ENCODE measurements at places on chromosomes 4 and X.
A peak's percentile ranks its signal among the peaks of the same experiment; 100 is the strongest.

DNA sequence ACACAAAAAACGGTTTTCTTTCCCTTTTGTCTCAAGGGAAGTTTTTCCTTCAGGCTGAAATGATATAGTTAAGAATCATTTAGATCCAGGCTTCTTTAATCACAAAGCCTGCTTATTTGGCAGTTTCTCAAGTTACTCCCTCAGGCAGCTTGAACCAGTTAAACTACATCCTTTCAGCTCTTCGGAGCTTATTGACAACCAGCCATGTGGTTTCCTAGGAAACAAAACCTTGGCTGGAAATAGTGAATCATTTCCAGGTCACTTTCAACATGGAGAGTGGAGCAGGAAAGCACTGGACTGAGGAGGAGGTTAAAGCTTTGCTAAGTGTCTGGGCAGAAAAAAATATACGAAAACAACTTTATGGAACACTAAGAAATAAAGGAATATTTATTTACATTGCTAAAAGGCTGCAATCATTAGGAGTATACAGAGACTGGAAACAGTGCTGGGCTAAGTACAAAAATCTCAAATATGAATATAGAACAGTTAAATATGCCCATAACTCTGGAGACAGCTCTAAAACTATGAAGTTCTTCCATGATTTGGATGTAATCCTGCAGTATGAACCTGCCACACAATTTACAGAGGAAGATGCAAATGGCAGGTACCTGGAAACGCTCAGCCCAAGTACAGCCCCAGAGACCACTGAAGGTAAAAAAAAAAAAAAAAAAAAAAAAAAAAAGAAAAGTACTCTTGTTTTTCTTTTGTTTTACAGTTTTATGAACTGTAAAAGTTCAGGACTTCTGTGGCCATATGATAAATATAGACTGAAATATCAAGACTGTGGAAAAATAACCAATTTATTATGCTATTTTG lies 23.2 kb upstream of the AASDH start:
- peak; percentile 71 for DNase-seq

DNA sequence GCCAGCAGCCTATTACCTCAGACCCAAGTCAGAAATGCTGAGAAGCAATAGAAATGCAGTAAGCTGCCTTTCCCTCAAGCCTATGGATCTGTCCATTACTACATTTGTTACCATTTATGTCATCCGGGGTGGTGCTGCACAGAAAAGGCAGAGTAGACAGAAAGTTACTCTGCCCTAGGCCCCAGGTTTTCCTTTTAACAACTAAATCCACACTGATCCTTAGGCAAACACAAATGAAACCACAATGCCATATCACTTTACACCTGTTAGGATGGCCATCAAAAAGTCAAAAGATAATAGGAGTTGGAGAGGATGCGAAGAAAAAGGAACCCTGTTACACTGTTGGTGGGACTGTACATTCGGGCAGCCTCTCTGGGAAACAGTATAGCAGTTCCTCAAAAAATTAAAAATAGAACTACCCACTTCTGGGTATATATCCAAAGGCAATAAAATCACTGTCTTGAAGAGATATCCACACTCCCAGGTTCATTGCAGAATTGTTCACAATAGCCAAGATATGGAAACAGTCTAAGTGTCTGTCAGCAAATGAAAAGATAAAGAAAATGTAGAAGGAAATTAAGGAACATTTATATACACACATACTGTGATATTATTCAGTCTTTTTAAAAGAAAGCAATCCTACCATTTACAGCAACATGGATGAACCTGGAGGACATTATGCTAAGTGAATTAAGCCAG lies 186.3 kb downstream of the NWD2 start:
- DNase-seq, result no peak

GRCh38 chr4:115866364-115866896 lies 753.0 kb upstream of the NDST4 start:
- DNase-seq, result no peak

DNA sequence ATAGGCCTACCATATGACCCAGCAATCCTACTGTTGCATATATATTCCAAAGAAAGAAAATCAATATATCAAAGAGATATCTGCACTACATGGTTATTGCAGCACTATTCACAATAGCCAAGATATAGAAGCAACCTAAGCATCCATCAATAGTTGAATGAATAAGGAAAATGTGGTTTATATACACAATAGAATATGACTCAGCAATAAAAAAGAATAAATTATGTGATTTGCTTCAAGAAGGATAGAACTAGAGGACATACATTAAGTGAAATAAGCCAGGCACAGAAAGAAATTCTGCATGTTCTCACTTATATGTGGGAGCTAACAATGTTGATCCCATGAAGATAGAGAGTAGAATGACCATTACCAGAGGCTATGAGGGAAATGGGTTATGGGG lies 13.1 kb upstream of the FHIP1A start:
- DNase-seq, result no peak

DNA sequence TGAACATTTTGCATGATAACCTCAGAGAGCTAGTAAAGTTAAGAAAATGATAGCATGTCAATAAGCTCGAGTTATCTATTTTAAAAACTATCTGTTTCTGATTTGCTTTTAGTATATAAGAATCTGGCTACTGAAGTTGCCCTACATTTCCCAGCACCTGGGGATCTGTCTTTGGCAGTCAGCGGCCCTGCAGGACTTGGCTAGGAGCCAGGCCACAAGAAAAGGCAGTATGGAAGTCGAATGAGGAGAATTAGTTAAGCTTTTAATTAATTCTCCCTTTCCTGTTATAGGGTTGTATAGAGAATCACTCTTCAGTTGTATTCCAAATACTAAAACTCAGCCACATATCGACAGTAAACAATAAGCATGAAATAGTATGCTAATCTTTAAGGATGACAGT lies 22.7 kb downstream of the POU4F2 start:
- DNase-seq, result peak; percentile 8

GRCh38 chr4:88957570-88957969 lies 99.4 kb downstream of the FAM13A start:
- DNase-seq, result no peak

- no peak for DNase-seq
Measured at GRCh38 chrX:96540111-96540631, 144.5 kb upstream of the DIAPH2 start.

DNA sequence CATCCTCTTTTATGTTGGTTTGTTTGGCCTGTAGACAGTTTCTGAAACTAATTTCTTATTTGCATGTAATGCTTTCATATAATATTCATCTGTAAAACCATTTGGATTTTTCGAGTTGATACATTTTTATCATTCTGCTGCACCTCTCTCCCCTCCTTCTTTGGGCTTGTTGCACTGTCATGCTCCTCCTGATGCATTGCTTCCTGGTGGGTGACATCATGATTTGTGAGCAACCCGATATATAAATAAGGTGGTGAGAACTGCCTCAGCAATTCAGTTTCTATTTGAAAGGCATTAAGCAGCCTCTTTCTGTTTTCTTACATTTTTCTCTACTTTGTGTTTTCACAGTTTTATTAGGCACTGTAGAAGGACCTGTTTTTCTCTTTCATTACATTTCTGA lies 515.7 kb downstream of the RPA4 start:
- DNase-seq, result no peak

GRCh38 chr4:108106186-108106585 lies 62.5 kb downstream of the LEF1 start:
- no peak for DNase-seq

DNA sequence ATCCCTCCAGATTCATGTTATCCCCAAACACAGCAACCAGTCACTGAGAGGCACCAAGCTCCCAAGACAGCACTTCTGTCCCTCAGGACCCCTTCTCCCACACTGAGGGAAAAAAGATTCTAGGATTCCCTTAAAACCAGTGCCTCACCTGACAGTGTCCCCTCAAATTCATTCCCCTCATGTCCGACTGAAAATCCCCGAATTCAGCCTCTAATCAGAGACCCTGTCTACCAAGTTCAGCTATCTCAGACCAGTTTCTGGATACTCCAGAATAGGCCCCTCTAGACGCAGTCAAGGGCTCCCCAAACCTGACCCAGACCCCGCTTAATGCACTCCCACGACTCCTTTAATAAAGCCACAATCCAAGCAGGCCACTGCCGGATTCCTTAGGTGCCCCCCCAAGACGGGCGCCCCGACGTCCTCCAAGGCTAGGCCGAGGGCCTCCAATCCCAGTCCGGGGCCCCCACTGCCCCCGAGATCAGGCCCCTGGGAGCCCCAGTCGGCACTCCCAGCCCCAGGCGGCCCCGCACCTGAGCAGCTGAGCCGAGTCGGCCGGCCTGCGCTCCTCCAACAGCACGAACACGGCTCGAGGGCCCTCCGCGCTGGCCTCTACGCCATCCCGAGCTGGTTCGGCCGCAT lies 457 bp downstream of the TFE3 start:
- no peak for DNase-seq

DNA sequence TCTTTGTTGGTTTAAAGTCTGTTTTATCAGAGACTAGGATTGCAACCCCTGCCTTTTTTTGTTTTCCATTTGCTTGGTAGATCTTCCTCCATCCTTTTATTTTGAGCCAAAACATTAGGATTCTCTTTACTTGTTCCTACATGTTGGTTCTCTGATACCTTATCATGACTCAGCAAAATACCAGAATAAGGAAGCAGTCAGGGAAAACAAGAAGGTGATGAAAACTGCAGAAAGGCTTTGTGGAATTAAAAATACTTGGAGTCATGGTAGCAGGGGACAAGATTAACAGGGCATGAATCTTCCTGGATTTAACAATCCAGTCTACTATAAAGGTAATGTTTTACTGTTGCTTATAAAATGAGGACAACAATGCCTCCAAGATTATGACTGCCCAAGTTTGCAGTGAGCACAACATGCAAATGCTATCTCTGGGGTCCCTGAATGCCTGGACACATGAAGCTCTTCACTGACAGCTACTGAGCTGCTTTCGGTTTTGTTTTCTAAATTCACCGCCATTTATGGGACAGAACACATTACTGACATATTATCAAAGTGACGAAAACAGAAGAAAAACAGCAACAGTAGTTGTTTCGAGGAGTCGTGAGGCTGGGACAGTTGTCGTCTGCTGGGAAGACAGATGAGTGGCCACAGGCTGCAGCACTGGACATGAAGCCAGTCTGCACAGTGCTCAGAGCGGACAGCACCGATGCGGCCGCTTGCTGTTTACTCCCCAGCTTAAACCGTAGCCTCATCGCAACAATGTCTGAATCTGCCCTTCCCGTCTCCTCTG lies 174.5 kb upstream of the DKK2 start:
- DNase-seq, result no peak

- DNase-seq, result no peak
Measured at GRCh38 chr4:25320773-25321172, 8.2 kb downstream of the ZCCHC4 start.

DNA sequence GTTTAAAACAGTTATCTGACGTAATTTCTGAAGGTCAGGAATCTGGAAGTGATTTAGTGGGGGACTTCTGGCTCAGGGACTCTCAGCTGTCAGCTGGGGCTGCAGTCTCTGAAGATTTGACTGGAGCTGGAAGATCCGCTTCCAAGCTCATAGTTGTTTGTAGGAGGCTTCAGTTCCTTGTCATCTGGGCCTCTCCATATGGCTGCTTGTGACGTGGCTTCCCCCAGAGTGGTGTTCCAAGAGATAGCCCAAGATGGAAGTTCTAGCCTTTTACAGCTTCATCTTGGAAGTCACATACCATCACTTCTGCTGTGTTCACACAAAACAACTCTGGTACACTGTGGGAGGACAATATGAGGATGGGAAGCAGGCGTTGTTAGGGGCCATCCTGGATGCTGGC lies 2.1 kb downstream of the MPC1L start:
- no peak for DNase-seq

GRCh38 chr4:89254847-89255246 lies 52.8 kb downstream of the GPRIN3 start:
- DNase-seq, result peak; percentile 62

DNA sequence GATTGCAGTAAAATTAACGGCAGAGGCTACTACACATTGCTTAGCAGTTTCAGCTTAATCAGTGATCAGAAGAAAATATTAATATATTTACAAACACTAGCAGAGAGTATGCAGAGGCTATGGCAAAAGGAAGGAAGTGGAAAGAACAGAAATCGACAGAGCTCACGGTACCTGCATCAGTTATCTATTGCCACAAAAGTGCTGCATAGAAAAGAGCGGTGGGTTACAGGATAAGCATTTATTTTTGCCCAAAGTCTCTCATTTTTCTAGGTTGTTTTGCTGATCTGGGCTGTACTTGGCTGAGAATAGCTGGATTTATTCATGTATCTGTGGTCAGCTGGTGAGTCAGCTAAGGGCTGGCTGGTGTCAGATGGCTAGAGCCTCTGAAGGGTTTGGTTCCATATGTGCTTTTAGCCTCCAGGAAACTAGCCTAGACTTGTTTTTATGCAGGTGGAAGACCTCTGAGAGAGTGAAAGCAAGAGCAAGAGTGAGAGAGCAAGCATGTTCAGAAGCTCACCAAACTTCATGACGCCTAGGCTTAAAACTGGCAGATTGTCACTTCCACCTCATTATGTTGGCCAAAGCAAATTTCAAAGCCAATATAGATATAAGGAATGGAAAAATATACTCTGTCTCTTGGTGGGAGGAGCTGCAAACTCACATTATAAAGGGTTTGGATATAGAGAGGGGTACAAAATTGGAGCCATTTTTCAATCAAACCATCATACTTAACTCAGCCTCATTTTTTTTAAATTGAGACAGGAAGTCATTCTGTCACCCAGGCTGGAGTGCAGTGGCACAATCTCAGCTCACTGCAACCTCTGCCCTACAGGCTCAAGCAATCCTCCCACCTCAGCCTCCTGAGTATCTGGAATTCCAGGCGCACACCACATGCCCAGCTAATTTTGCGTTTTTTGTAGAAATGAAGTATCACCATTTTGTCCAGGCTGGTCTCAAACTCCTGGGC lies 153.2 kb upstream of the RPL34 start:
- DNase-seq, result no peak

DNA sequence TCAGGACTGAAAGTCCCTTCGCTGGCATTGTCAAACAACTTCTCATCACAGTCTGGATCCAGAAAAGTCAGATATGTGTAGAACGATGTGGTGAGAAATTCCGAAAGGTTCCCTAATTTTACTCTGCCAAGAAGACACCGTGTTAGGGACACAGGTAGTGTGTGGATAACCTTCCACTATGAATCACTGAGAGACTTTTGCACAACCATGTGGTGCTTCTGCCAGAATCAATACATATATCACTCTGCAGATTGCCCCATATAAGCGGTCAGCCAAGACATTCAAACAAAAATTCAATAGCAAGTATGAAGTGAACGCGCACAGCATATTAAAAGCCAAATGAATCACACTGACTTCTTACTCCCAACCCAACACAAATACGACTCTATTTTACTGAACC lies 63.8 kb downstream of the PHKA2 start:
- no peak for DNase-seq

DNA sequence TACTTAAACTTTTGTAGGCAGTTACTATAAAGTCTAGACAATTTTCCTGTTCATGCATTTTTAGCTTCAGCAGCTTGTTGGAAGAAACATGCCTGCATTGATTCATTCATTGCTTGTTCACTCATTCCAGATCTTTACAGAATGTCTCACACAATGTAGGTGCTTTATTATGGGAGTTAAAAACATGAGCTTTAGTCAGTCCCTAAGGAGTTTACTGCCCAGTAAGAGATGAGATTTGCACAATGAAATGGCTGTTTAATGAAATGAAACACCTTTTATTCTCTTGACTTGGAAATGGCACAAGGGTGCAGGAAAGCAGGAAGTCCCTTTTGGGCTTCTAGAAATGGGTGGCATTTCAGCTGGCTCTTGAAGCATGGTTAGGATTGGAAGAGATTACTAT lies 2.9 kb downstream of the NOCT start:
- DNase-seq, result no peak

GRCh38 chr4:177271091-177271490 lies 38.6 kb upstream of the NEIL3 start:
- DNase-seq, result peak; percentile 32
